ENCODE measurements at places on chromosomes 16 and 17. TPM values are rescaled to one million over a fixed set of nuclear protein-coding genes. Genes with fewer than 3 reads are reported as not detected.

GJD3 gene
- 1.00 TPM for total RNA-seq

CCL5 gene
- total RNA-seq, result 2.1 TPM

FNDC8 gene
- total RNA-seq, result not detected

LHX1 gene
- not detected for total RNA-seq

SUPT6H gene
- total RNA-seq, result 57.6 TPM

NECAB2 gene
- total RNA-seq, result 3.0 TPM

ZG16B gene
- total RNA-seq, result not detected

GDPD1 gene
- total RNA-seq, result 2.7 TPM

PKMYT1 gene
- 0.76 TPM for total RNA-seq

FA2H gene
- total RNA-seq, result not detected

CD300H gene
- total RNA-seq, result not detected

DNA sequence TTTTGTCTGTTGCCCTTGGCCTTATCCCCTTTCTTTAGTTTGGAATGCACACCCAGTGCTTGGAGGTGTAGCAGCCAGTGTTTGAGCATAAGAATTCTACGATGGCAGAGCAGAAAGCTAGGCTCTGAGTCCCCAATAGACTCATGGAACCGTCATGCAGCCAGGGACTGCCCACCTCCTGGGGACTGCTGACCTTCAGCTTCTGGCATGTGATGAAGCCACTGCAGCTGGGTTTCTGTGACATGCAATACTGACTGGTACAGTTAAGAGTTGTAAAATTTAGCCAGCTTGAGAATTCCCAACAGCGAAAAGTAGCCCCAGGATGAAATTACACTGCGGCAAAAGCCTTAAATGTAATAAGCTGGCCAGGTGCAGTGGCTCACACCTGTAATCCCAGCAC lies 9.0 kb upstream of the MAP3K14 start:
- DNase-seq, result peak; percentile 5

GRCh38 chr17:80873307-80873951 lies 118.2 kb upstream of the CHMP6 start:
- DNase-seq, result peak; percentile 82

DNA sequence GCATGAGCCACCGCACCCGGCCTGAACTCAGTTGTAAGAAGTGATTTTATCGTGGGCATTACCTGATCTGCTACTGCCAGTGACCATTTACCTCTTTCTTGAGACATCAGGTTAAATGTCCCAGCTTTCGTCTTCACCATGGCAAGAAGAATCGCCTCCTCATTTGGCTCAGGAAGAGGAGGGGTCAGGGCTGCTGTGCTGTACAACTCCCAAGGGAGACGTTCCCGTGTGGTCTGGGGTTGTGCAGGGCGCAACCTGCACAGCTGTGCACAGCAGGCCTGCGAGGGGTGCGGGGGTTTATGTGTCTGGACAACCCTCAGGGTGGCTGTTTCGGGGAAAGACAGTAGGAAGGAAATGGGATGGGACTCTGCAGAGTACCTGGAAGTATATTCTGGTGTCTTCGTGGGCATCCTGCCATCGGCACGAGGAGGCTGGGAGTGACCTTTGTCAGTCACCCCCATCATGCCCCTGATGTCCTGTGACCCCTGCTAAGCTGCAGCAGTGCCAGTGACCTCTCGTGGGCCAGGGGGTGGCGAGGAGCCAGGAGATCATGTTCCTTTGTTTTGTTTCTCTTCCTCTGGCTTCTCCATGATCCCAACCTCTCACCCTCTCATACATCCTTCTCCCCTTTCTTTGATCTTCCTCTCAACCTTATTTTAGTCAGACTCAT lies 27.3 kb downstream of the CIBAR2 start:
- no peak for DNase-seq

DNA sequence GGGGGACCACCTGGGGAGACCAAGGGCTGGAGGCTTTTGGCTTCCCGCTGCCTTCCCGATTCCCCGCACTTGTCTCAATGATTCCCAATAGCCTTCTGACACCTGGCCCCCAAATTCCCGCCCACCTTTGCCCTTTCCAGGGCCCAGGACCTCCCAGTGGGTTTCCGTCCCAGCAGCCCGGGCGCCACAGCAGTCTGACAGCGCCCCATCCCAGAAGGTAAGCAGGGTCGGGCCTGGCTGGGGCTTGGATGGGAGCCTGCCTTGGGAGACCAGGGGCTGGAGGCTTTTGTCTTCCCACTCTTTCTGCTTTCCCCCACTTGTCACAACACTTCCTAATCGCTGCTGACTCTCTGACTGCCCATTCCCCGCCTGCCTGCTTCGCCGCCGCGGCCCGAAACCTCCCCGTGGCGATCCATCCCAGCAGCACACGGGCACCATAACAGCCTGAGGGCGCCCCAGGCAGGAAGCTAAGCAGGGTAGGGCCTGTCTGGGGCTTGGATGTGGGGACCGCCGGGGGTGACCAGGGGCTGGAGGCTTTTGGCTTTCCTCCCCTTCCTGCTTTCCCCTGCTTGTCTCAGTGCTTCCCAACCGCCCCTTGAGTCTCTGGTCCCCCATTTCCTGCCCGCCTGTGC lies 2289.3 kb downstream of the TP53TG3F start:
- DNase-seq, result no peak

GRCh38 chr17:20156196-20157000 lies 147.2 kb downstream of the SPECC1 start:
- peak; percentile 82 for DNase-seq

DNA sequence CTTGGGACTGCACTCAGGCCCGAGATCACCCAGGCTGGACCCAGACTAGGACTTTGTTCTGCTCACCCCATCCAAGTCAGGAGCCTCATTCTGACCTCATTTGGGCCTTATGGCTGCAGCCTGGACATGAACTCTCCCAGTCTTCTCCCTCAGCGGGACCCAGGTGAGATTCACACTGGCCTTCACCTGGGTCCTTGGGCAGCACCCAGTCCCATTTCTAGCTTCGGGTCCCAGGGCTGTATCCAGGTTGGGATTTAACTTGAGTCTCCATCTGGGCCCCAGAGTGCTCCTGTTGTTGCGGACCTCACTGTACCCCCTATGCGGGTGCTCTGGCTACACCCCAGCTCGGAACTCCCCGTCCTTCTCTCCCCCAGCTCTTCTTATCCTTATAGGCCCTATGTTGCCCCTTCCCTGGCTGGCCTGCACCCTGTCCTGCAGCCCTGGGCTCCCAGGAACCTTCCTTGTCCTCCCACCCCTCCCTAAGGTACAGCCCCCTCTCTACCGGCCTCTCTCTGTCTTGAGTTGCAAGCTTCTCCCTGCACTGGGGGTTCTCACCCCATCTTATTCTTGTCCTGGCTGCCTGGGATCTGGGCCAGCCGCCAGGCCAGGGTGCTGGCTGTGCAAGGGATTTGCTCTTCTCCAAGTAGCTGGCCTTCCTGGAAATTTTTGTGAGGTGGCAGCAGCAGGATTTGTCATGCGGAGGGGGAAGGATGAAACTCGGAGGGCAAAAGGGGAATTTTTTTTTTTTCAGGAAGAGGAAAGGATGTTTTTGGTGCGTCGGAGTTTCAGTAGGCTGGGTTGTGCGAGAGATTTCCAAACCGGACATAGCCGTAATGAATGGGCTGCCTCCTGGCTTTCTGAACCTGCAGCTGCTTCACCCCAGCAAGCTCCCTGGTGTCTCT lies 904 bp downstream of the MAP2K3 start:
- peak; percentile 86 for DNase-seq

DNA sequence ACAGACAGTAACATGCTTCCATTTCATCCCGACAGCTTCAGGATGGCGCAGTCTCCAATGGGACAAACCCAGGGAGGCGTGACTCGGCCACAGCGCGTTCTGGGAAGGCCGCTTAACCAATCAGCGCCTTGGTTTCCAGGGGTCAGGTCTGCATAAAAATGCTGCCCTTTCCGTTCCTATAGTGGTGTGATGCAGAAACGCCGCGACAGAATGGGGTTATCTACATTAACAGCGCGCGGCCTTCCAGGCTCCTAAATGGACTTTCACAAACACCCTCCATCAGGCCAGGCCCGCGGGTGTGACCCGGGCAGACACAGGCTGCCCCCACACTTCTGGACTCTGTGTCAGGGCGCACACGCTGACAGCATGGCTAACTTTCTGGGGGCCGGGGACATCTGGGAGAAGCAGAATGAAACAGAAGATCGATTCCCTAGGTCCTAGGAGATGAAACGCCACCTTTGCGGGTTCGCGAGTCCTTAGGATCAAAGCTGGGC lies 792 bp downstream of the TMEM231 start:
- DNase-seq, result peak; percentile 92

GRCh38 chr17:19717031-19717360 lies 612 bp upstream of the SLC47A2 start:
- no peak for DNase-seq

DNA sequence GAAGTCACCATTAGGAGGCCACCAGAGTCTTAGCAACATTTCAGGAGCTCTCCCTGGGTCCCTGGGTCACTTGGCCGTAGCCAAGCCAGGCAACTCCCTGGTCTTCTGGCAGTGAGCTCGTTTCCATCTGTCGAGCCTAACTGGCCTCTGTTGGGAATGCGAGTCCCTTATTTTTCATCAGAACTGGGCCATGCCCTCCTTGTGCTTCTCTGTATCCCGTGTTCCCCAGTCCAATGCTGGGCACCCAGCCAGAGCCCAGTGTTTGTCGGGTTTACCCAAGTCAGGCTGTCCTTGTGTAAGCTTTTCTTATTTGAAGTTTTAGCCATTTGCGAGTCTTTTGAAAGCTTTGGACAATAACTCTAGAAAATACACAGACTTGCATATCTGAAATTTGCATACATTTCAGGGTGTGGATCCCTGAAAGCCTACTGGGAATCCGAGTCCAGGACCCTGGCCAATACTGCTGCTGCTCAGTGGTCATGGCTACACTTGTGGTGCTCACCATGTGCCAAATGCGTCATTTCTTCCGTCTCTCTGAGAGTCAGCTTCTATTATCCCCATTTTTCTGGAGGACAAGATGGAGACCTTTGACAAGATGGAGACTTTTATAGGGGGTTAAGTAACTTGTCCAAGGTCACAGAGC lies 81.6 kb upstream of the LGALS9 start:
- peak; percentile 82 for DNase-seq

GRCh38 chr16:15509593-15510535 lies 75.5 kb downstream of the BMERB1 start:
- no peak for DNase-seq

- no peak for DNase-seq
Observed at GRCh38 chr17:50618941-50619340, 15.7 kb upstream of the ABCC3 start.

- DNase-seq, result no peak
Observed at GRCh38 chr16:79767421-79768275, 167.1 kb upstream of the MAF start.

DNA sequence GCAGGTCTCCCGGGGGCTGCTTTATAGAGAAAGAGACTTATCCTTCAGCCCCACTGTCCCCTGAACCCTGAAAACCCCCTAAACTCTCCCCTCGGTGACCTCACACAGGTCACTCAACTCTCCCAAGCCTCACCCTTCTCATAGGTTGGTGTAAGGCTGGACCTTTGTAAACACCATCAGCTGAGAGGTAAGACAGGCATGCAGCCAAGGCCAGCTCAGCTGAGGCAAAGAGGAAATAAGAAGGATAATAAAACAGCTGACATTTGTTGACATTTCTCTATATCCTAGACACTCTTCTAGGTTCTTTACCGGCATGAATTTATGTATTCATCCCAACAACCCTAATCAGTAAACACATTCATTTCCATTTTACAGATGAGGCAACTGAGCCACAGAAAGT lies 134.3 kb downstream of the CCT6B start:
- DNase-seq, result no peak

- DNase-seq, result no peak
Observed at GRCh38 chr17:81609541-81610311, 27.2 kb downstream of the NPLOC4 start.

GRCh38 chr16:4631444-4631843 lies 6.8 kb downstream of the MGRN1 start:
- DNase-seq, result no peak

GRCh38 chr16:2194852-2195321 lies 1.5 kb downstream of the CASKIN1 start:
- DNase-seq, result no peak

DNA sequence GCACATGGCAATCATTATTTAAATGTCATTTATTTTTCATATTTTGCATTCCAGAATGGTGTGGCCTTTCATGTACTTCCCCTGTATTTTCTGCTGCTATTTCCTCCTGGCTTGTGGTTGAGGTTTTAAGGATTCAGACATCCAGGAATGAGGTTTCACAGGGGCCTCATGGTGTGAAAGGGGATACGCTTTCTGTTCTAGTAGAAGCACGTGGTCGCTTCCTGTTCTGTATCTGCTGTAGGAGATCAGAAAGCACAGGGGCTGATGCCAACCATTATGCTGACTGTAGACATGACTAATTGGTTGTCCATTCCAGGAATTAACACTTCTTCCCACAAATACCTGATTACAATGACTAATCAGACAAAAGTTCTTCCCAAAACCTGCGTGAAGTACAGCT lies 405.9 kb downstream of the SHISA9 start:
- DNase-seq, result no peak

- peak; percentile 98 for DNase-seq
Observed at GRCh38 chr16:72938795-72939164, 109.1 kb downstream of the ZFHX3 start.

DNA sequence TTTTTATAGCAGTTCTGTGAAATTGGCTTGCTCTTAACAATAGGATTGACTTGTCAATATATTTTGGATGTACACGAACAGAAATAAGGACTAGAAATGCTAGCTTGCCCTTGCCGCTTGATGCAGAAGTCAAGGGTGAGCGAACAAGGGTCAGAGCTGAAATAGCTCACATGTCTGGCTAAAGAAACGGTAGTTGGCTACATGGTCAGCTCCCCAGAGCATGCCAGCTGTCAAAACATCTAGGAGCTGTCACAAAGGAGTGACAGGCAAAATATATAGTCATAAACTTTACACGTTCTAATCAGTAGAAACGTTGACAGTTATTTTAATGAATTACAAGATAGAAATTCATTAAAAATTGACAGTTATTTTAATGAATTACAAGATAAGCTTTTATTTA lies 2.9 kb upstream of the MEIOB start:
- no peak for DNase-seq

GRCh38 chr16:56667581-56668571 lies at the start of gene MT1G:
Gene MT1G (minus strand): TSS chr16:56668065. CDS start chr16:56667993, 72 bp downstream.
- DNase-seq, result peak; percentile 92

DNA sequence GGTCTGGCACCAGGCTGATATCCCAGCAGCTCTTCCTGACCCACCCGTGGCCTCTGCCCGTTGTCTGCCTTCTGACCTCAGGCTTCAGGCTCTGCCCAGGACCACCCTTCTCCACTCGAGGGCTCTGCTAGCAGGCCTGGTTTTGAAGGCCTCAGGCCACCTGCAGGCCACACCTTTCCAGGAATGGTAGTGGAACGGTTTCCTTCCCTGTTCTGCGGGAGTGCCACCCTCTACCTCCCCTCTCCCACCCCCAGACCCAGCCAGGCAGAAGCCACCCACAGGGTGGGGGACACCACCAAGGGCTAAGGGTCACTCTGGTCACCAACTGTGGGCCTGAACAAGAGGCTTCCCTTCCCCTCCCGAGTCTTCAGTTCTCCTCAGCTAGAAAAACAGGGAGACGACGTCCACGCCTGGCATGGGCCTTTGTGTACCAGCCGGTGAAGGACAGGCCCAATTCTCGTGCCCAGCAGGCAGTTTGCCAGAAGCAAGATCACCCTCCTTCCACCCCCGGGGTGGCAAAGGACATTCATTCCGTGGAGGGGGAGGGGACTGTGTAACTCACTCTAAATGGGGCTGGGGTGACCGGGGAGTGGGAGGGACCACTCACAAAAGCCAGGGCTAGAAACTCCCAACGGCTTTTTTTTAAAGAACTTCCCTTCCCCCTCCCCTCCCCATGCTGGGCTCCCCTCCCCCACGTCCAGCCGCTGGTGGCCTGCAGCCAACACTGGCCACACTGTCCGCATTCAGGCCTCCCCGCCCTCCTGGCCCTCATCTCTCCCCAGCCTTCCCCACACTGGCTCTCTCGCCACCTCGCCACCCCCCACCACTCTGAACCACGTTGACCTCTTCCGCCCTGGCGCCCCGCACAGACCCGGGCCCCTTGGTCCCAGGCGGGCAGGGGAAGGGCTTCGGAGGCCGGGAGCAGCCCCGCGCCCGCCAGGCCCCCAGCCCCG lies 7.7 kb downstream of the CBX4 start:
- peak; percentile 91 for DNase-seq
